ENCODE measurements at places on chromosomes 12 and 14. TPM values are rescaled to one million over a fixed set of nuclear protein-coding genes. Genes with fewer than 3 reads are reported as not detected.

- DNase-seq = no peak
Measured at GRCh38 chr14:24556756-24557155, 19.3 kb downstream of the CTSG start.

The PAPLN gene
- 1.4 TPM for total RNA-seq

The AQP6 gene
- total RNA-seq = not detected

The SRGAP1 gene
- total RNA-seq = 0.03 TPM

DNA sequence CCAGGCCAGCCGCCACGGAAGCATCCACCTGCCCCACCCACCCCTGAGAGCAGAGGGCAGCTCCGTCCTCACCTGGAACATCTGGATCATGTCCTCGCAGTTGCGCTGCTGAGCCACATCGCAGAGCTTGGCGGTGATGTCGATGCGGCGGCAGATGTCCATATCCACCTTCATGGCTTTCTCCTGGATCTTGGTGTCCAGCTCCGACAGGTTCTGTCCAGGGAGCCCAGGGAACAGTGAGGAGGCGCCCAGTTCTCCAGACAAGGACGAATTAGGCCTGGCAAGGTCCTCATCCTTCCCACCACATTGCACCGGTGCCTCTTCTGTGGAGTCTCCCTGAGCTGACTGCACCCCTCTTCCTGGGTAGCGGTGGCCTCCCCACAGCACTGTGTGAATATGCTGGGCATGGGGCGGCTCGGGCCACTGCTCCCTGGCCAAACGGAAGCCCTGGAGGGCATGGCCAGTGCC is 6.1 kb downstream of the IFFO1 start:
- DNase-seq = no peak

- no peak for DNase-seq
Measured at GRCh38 chr14:92959761-92960680, 37.1 kb downstream of the CHGA start.

The GRIP1 gene
- total RNA-seq = 0.34 TPM

DNA sequence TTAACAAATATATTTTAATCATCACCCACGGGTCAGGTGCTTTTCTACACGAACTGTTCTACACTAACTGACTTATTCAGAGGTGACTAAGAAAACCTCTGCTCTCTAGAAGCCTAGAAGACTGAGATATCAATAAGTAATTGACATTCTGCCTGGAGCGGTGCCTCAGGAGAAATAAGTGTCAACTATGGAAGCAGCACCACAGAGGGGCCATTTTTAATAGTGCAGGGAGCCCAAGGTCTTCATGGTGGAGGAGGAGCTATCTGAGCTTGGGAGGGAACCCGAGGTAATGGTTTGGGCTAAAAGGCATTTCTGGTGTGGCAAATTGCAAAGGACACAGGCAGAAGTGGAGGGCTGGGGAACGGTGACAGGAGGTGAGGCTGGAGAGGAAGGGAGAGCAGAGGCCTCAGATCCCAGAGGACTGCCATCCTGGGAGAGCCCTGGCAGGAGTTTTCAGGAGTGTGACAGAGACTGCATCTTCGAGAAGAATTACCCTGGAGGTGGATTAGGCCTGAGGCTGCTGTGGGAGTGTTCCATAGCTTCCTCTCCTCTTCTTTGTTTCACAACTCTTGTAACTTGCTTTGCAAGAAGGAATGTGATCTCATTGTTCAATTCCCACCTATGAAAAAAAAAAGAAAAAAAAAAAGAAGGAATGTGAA is 123.1 kb downstream of the NPAS3 start:
- no peak for DNase-seq

The IAPP gene
- not detected for total RNA-seq

- DNase-seq = no peak
Measured at GRCh38 chr12:20492251-20492760, 124.0 kb downstream of the PDE3A start.

DNA sequence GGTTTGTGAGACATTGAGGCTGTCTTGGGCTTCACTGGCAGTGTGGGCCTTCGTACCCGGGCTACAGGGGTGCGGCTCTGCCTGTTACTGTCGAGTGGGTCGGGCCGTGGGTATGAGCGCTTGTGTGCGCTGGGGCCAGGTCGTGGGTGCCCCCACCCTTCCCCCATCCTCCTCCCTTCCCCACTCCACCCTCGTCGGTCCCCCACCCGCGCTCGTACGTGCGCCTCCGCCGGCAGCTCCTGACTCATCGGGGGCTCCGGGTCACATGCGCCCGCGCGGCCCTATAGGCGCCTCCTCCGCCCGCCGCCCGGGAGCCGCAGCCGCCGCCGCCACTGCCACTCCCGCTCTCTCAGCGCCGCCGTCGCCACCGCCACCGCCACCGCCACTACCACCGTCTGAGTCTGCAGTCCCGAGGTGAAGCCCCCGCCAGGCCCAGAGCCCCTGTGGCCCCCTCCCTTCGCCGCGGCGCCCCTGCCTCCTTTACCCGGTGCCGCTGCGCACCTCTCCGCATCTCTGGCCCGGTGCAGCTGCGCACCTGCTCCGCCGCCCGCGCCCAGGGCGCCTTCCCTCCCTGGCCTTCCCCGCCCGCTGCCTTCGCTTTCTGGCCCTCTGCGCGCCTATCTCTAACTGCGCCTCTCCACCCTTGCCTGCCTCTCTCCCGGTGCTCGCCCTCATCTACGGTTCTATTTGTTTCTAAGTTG is at the start of gene ENO2:
ENO2 (plus strand) TSS at position 335 of the 701 bp plus-strand sequence. CDS start 1,253 bp downstream, outside the sequence.
- DNase-seq = peak; percentile 77

DNA sequence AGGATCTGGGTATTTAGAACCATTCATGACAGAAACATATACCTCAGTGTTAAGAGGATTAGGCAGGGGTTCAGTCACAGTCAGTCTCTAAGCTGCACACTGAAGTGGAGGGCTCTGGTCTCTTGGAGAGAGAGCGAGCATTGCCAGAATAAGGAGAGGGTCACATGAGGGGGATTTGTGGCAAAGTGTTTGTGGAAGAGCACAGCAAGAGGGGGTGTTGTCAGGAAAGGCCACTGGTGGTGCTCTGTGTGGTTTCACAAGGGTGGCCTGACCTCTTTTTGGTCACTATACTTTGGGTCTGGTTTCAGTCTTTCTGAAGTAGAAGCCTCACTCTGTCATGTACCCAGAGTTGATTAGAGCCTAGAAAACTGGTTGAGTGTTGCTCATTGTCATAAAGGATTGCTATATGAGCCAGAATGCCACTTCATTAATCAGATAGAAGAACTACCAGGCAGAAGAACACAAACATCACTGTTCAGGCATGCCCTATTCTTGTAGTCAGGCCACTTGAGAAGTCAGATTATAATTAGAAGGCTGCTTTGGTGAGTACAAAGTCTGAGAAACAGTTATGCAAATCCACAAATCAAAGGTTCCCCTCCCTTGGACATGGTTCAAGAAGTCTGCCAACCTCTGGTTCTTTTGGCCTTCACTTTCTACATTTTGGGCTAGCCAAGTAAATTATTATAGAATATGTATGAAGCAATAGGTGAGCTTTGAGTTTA is 8.4 kb downstream of the TMEM19 start:
- DNase-seq = no peak

The IFNG-AS1 gene
- 2.4 TPM for total RNA-seq

DNA sequence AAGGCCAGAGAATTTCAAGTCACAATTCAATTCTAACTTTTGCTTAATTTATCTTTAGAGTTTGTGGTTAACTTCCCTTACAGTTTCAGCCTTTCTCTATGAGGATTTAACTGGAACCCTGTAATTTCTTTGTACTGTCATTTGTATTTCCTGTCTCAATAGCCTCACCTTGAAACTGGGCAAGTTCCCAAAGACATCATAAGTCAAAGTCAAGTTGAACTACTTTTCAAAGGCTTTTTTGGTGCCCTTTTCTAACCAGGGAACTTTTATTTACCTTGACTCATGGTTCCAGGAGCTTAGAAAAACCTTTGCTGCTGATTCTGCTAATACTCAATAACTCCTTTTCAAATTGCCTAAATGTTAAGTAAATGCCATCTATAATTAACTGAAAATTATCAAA is 200.8 kb upstream of the KRR1 start:
- no peak for DNase-seq

DNA sequence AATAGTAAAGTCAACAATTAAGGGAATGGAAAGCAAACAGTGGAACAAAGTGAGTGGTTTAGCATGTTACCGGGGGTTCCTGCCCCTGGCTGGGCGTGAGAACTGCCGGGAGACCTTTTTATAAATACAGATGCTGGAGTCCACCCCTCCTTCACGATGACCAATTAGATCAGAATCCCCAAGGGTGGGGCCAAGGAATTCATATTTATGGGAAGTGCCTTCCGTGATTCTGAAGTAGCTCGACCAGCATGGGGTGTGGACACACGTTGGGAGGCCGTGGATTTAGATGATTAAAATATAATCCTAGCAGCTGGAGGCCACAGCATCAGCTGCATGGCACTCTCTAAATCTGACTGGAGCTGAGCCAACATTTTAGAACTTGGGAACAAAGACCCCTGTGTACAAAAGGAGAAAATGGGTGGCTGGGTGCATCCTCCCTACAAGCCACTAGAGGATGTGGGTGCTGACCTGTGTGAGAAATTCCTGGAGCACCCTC is 87.9 kb downstream of the SRRM4 start:
- no peak for DNase-seq

Measured in naive thymus-derived CD4-positive, alpha-beta T cell (primary cell).